Stimulated activated CD4-positive, alpha-beta T cell treated with anti-CD3 and anti-CD28 coated beads, Interleukin-15, amount 100 ng/mL, for 1 hour (primary cell): ENCODE measurements at places on chromosomes 1 and 21.
A peak's percentile ranks its signal among the peaks of the same experiment; 100 is the strongest.

DNA sequence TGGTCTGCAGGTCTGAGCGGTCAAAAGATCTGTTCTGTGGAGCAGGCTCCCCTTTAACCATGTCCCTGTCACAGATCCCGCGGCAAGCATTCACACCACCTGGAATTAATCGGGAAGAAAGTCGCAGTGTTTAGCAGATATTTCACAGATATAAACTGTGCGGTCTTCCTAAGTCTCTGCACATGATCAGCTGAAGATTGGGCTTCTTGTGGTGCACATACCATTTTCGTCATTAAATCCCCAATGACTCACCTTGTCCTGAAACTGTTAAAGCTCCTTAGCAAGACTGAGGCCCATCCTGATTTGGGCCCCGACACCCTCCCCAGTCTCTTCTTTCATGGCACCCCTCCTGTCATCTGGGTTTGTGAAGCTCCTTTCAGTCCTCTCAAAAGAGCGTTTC, 158.8 kb downstream of the KIF26B start:
- DNase-seq = no peak

DNA sequence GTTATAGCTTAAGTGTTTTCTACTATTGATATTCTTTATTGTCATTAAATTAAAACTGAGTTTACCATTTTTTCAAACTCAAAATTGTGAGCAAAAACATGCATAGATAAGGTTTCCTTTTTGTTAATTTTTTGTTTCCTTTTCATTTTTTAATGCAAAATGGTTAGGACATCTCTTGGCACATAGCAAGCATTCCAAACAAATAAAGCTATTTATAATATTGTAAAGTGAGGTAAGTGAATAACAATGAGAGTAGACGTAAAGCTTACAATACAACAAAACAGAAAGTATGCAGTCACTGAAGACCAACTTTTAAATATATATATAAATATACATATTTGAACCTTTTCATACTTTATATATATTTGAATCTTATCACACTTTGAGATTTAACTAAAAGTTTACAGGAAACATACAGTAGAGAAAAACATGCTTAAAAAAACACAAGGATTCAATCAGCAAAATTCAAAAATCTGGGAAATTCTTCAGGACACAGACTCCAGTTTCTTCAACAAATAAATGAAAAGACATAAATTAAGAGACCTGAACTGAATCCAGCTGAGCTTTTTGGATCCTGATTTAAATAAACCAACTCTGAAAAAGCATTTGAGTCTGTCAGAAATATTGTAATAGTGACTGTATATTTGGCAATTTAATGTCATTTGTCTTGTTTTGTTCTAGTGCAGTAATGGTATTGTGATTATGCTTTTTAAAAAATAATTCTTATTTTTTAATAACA, 67.5 kb upstream of the SAMSN1 start:
- DNase-seq = no peak

DNA sequence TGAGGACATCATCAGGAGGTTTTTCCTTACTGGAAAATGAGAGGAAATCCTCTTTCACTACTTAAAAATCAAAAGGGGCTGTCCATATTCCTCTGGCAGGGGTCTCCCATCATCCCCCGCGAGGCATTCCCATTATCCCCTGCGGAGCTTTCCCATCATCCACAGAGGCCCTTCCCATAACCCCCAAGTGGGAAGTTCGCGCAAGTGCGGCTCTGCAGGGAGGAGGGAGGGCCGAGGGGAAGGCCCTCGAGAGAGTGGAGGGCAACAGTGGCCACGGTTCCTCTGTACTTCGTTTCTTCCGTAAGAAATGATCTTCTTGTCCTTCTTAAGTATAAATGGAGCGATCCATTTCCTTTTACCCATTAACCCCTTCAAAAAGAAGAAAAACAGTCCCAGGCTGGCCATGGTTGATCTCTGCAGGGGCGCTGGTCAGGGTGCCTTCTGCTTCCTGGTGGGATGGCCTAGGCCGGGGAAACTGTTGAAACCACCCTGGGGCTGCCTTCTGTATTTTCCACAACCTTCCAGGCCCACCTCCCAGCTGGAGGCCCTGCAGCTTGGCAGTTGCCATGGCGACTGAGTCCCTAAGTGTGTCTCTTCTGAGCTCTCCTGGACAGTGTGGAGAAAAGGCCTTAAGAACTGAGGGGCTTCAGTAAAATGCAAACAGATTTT, 3.6 kb upstream of the RSPH1 start:
- DNase-seq = no peak

- peak; percentile 60 for DNase-seq
These were observed at the start of gene TOR3A for GRCh38 chr1:179081687-179082332. TOR3A (plus strand) TSS chr1:179082070; CDS start chr1:179082129, 59 bp downstream.

DNA sequence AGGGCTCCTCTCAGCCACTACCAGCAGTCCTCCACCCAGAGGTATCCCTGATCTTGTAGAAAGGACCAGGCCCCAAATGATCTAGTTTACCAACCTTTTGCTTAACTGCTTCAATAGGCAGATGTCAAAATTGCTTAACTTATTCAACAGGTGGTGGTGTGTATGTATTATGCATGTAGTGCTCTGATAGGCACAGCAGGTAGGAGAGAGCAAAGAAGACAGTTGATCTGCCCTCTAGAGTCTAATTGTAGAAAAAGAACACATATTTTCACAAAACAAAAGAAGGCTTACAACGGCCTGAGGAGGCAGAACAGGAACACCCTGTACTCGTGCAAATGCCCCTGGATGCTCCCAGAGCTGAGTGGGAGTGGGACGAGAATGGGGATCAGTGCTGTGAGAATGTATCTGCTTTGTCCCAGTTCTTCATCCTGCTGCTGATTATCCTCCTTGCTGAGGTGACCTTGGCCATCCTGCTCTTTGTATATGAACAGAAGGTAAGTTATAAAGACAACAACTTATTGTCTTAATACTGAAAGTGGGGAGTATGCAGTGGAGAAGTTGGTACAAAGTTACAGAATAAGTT, 21.1 kb downstream of the CD53 start:
- no peak for DNase-seq

- no peak for DNase-seq
These were observed 29.1 kb upstream of the PARP1 start for GRCh38 chr1:226436855-226437491.

DNA sequence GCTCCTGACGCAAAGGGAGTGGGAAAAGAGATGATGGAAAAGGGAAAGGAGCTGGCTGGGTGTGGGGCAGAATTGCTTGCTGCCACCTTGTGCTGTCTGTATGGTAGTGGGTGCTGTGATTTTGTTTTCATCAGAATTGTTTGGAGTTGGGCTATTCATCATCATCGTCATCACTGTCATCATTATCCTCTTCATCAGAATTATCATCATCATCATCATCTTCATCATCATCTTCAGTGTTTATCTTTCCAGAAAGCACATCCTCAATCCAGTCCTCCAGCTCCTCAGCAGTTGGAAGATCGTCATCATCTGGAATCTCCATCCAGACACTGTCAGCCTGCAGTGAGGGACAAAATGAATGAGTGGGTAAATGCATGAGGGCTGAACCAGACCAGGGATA, 59.3 kb downstream of the VANGL1 start:
- DNase-seq = no peak

DNA sequence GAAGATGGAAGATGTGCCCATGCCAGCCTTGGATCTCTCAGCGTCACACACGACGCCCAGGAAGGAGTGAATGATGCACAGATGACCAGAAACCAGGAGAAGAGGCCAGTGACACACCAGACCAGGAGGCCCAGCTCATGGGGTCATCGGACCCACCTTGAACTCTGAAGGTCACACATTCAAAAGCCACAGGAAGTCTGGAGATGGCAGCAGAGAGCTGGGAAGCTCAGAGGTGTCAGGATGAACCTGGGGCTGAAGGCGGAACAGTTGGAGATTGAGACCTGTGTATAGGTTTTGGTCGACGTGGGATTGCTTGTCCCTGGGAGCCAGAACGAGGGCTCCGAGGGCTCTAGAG, 43.6 kb downstream of the SLC19A1 start:
- DNase-seq = no peak

GRCh38 chr1:13826591-13826990, 126.6 kb downstream of the PRDM2 start:
- DNase-seq = no peak

DNA sequence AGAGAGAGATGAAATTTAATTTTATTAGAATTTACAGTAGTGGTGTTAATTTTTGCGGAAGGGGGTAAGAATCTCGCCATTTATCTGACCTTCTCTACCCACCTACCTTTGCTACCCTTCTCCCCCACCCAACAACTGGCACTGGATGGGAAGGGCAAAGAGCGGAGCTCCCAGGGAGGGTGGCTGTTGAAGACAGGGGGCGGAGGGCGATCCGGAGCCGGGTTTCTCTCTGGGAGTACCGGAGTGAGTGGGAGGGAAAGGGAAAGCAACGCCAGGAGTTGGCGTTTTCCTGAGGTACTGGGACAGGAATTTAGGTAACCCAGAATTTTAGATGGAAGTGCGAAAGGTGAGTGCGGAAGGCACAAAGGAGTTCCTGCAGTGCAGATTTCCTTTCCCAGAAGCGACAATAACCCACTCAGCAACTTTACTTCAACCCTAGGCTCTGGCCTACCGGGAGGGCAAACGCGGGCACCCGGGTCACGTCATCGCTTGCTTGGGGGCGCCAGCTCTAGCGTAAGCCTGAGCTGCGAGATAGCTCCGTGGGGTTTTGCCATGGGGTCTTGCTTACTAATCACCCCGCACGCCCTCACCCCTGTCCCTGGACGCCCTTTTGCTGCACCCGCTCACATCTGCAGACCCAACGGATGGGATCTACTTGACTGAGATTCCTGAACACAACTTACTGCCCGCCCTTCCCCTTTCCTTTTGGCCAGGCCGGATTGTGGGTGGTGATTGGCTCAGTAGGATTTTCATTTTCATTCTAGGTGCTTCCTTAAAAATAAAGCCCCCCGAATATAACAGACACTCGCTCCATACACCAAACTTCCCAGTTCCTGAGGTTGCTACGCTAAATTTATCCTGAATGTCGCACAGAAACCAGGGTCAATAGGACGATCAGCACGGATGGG, 413.0 kb upstream of the ESRRG start:
- DNase-seq = no peak

DNA sequence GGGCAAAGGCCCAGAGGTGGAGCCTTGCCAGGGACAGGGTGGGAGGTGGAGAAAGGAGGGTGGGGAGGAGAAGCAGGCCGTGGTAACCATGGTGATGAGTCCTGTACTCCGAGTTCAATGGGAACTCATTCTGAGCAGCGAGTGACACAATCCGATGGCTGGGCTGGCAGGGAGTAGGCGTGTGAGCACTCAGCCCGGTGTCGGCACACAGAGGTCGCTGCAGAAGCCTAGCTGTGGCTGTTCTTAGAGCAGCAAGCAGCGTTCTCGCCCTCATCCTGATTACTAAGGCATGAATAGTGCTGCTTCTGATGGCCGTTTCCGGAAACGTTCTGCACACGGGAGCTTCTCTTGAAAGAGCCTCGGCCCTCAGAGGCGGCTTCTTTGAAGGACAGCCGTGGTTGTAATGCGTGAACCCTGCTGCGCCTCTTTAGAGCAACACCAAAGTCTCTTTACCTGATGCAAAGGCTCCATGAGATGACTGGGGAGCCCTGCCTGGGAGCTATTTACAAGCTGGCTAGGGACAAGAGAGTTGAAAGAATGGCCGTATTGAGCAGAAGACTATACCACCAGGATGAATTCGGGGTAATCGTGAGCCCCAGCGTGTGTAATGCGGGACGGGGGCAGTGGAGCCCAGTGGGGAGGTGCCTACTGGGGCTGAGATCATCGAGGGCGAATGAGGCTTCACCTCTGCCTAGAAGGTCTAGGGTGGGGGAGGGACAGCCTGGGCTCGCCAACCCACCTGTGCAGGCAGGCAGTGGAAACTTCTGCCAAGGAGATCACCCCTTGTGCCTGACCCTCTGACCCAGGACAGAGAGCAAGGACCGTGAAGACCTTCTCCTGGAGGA, 72.8 kb upstream of the PAX7 start:
- peak; percentile 2 for DNase-seq

DNA sequence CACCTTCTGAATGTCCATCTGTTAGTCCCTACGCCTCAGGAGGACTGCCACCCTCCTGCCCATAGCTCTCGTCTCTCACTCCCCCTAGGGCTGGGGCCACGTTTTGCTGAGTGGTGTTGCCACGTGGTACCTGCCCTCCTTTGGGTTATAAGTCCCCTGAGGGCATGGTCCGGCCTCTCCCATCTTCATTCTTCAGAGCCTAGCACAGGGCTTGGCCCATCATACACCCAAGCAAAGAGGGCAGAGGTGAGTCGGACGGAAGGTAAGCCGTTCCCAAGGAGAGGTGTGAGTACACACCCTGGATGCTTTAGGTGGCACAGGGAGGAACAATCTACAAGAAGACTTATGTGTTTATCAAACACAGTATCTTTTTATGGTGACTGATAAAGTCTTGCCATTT, 10.9 kb downstream of the PADI2 start:
- DNase-seq = no peak
